Nucleus accumbens (tissue), 56 donors: ENCODE measurements at places on chromosomes 6 and 20.
A peak's percentile ranks its signal among the peaks of the same experiment; 100 is the strongest.

- no peak for DNase-seq
These were observed 5.5 kb downstream of the ZNF334 start for GRCh38 chr20:46507760-46508407.

- no peak for DNase-seq
These were observed 4.3 kb downstream of the SDCBP2 start for GRCh38 chr20:1324598-1325172.

DNA sequence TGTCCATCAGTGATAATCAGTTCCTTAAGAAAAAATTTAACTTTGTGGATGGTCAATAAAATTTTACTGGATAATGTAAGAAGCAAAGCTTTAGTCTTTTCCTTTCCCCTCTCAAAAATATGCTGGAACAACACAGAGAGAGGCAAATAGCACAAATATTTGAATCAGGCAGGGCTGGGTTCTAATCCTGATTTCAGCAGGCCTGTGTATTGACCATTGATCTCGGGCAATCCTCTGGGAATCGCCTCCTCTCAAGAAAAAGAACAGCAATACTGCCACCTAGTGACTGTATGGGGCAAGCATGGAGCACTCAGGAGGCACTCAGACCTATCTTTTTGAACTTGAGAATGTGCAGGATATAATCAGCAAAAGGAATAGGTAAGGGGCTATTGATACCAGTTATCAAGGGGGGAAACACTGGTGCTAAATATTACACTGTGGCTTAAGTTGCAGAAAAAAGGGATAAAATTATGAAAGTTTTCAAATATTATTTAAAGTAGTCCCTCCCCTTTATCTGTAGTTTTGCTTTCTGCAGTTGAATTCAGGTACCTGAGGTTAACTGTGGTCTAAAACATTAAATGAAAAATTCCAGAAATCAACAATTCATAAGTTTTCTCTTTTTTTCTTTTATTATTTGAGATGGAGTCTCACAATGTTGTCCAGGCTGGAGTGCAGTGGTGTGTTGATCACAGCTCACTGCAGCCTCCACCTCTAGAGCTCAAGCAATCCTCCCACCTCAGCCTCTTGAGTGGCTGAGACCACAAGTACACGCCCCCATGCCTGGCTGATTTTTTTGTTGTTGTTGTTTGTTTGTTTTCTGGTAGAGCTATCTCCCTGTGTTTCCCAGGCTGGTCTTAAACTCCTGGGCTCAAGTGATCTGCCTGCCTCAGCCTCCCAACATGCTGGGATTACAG lies 91.8 kb upstream of the NHSL1 start:
- DNase-seq: no peak

- no peak for DNase-seq
These were observed 391.7 kb upstream of the SPTLC3 start for GRCh38 chr20:12617076-12617475.

DNA sequence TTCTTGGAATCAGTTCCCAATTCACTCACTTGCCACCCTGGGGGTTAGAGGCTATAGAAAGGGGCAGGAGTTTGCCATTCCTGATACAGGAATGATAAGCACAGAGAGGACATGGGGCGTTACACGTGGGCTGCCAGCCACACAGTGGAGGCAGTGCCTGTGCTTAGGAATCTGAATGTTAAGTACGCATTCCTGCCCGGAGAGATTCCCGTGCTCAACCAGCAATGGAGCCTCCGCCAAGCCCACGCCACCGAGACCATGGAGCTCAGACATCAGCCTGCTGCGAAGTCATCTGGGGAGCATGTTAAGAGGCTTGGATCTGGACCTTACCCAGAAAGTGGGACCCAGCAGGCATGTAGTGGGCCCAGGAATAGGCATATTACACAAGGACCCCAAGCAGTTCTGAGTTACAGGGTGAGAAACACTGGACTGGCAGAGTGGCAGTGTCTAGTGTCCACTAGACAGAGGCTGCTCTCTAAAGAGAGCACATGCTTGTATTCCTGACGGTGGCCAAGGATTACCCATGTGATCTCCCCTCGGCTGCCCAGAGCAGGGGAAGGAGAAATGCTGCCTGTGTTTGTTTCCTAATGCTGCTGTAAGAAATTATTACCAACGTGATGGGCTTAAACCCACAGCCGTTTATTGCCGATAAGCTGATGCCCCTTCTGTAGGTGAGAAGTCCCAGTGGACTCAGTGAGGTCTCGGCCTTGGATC lies 138.2 kb downstream of the BMP7 start:
- peak; percentile 24 for DNase-seq

DNA sequence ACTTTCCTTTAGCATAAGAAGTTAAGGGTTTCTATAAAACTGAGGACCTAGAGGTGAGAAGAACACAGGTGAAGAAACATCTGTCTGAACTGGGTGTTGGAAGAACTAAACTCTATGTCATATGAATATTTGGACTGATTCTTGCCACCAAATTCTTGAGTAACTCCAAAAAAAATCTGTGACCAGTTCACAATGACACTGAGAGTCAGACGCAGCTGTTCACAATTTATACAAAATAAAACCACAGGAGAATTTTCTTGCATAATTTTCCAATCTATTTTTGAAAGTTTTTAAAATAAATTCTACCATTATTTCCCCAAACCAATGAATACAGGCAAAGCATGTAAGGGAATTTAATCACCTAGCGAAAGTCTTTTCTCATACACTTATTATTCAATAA lies 148.1 kb upstream of the TCF21 start:
- DNase-seq: no peak

DNA sequence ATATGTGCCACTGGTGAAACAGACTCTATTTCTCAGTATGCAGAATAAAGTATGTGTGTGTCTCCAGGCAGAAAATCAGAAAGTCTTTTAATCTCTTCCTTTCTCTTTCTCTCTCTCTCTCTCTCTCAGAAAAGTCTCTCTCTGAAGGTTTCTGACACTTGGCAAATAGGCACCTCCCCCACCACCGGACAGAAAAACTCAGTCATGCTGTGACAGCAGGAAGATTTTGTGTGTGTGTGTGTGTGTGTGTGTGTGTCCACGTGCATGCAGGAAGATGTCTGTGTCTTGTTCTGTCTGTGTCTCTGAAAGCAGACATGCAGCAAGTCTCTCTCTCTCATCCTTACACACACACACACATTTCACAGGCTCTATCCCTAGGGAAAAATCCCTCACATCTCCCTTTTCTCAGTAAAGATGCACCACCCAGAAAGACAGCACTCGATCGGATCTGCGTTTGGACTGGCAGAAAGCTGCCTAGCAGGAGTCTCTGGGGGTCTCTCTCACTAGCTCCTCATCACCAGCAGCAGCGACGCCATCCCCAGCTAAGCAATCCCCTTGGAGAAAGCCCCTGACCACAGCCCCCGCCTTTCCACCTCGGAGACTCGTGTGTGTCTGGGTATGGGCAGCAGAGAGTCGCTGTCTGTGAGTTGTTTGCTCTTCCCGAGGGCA lies 98.3 kb downstream of the EDN3 start:
- DNase-seq: no peak

DNA sequence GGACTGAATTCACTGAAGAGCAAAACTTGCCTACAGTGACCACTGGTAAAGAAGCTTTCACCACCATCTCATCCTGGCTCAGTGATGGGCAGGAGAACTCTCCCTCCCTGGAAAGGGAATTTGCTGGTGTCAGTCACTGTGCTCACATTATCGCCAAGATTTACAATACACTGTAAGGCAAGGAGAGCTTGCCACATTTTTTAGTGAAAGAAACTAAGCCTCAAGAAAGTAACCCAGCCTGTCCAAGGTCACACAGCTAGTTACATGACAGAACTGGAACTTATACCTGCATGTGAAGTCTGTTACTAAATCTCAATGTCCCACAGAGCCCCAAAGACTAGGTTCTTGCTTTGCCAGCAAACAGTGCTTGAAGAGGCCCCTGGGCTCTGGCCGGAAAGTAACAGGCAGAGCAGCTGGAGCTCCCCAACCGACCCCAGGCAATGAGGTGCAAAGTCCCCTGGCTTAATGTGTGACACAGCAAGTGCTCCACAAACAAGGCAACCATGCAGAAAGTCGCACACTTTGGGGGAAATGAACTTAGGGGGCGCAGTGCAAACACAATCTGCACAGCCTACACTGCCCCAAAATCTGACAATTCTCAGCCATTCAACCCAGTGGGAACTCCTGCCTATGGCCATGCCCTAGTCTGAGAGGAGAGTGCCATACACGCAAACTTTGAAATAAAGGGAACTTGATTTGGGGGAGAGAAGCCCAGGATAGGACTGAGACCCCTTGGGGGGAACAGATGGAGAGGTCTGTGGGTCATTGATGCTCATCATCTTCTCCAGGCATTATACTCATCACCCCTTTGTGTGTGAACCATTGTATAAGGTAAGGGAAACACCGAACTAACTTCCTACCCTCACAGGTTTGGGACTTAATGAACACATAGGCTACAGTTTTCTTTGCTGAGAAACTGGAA lies 1.9 kb downstream of the BCL2L1 start:
- DNase-seq: no peak

DNA sequence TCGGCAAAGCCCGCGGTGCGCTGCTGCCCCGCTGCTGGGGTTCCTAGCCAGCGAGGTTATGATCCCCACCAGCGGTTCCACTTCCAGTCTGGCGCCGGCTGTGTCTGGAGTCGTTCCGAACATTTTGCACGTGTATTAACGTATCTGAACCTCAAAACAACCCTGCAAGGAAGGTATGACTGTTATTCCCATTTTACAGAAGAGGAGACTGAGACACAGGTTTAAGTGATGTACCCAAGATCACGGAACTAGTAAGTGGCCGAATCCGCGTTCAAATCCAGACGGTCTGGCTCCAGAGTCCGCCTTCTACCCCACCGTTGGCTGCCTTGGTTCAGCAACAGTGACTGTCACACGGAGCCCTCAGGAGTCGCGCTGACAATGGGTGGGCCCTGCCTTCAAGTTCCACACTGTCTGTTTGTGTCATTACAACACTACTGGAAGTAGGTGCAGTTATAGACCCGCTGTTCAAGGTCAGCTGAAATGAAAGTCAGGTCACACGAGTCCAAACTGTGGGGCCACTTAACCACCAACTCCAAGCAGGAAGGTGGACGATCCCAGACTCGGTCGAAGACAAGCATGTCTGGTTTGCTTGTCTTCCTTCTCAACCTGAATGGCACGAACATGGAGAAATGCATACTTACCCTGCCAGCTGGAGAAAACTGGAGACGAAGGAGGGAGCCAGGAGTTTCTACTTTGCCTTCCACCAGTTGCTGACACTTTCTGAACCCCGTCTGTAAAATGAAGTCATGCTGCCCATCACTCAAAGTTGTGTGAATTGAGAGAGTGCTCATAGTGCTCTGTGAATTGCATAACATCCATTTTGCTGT lies 803 bp upstream of the SRXN1 start:
- no peak for DNase-seq

GRCh38 chr20:51532577-51533191 lies 9.8 kb downstream of the NFATC2 start:
- DNase-seq: no peak

DNA sequence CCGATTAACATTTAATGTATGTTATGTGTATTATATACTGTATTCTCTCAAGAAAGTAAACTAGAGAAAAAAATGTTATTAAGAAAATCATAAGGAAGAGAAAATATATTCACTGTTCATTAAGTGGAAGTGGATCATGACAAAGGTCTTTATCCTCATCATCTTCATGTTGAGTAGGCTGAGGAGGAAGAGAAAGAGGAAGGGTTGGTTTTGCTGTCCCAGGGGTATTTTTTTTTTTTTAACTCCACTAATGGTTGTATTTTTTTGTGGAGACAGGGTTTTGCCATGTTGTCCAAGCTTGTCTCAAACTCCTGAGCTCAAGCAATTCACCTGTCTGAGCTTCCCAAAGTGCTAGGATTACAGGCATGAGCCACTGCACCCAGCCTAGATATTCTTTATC lies 11.0 kb downstream of the ECT2L start:
- no peak for DNase-seq

DNA sequence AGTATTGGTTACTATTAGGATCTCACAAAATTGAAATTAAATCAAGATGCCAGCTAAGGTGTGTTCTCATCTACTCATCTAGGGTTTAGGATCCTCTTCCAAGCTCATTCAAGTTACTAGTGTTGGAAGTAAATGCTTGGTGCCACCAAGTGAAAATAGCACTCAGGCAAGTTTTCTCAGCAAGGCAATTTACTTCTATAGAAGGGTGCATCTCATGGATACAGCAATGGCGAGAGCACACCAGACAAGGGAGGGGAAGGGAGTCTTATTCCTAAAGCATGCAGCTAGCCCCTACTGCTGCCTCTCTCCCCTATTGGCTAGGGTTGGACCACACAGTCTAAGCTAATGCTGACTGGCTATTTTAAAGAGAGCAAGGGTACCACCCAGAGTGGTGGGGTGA lies 23.0 kb upstream of the FAM8A1 start:
- no peak for DNase-seq

DNA sequence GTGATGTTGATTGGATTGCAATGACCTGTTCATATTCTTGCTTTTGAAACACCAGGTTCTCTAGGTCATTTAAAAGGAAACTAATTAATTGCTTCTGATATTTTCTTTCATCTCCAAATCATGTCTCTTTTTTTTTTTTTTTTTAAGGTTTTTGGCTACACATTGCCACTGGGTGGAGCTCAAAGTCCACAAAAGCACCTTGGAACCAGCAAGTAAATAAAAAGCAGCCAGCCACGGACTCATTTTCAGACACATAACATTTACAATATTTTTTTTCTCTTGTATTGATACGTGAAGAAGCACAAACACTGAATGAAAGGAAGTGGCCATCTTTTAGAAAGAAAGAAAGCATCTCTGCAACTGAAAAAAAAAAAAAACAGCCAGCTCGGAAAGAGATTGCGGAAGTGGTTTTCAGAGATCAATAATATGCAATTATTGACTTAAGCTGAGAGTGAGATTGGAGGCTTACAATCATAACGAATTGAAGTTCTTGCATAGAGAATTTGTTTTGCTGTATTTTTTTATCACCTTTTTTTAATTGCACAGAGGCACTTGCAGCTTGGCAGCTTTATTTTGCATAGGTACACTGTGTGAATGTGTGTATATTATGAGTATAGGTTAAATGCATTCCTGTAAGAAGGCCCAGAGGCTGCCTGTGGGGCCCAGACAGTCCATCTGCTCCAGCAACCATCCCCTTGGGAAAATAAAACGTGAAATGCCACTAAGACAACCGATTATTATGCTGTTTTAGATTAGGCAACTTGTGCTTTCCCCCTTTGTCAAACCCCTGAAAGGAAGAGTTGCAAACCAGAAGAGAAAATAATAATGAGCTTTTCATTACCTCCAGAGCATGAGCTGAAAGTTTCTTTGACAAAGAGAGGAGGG lies 28.2 kb downstream of the CGA start:
- peak; percentile 56 for DNase-seq

GRCh38 chr20:8154638-8155037 lies 22.6 kb downstream of the PLCB1 start:
- no peak for DNase-seq

DNA sequence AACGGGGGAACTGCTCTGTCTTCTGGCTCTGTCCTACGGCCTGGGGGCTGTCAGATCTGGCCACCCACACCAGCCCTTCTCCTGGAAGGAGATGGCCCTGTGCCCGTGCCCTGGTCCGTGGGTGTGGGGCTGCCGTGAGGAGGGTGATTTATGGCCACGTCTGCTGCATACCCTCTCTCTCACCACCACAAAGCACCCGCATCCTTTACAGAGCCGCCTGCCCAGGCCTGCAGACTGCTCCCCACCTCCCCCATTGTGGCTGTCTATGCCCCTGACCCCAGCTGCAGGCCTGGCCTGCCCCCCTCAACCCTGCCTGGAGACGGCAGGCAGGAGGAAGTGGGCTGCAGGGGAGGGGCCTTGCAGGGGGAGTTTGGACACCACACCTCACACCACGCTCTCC lies 72.7 kb upstream of the GATA5 start:
- DNase-seq: no peak

GRCh38 chr6:34041385-34041784 lies 104.5 kb downstream of the GRM4 start:
- no peak for DNase-seq
